Right atrium auricular region (tissue), 2 donors: ENCODE measurements at places on chromosomes 4 and X. TPM values are rescaled to one million over a fixed set of nuclear protein-coding genes. Genes with fewer than 3 reads are reported as not detected.

DNA sequence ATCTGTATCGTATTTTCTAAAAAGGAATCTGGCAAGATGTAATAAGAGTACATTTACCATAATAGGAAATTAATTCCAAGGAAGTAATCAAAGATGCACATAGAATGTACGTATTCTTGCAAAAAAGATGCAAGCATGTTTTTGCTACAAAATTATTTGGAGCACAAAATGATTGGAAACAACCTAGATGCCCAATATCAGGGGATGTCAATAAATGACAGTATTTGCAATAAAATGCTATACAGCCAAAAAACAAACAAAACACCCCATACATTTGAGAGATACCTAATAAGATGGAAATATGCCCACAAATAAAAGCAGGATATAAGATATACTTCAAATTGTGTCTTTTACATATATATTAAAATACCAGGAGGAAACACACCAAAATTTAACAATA lies 29.3 kb upstream of the MAML3 start:
- DNase-seq, result no peak
- H3K27ac ChIP-seq, result no peak overlapping the region
- H3K36me3 ChIP-seq, result no peaks in the 10 kb centered on the region
- no peaks in the 10 kb centered on the region for H3K4me1 ChIP-seq
- no peaks in the 10 kb centered on the region for H3K27me3 ChIP-seq
- no peak overlapping the region for H3K4me3 ChIP-seq

Gene NAP1L3
- 7.5 TPM for total RNA-seq

Gene HS6ST2
- 0.39 TPM for total RNA-seq

- H3K27ac ChIP-seq, result no peak overlapping the region
- H3K4me1 ChIP-seq, result no peaks in the 10 kb centered on the region
- no peak for DNase-seq
- no peaks in the 10 kb centered on the region for H3K27me3 ChIP-seq
Observed at GRCh38 chrX:131923614-131924250, 99.4 kb upstream of the STK26 start.

Gene GCNA
- 0.48 TPM for total RNA-seq

- peaks cover 28% of the 10 kb centered on the region for H3K4me1 ChIP-seq
- no peak overlapping the region for H3K4me3 ChIP-seq
- no peaks in the 10 kb centered on the region for H3K36me3 ChIP-seq
- H3K27me3 ChIP-seq, result no peaks in the 10 kb centered on the region
- no peak overlapping the region for H3K27ac ChIP-seq
Observed at GRCh38 chr4:40939856-40940255, 190.1 kb downstream of the NSUN7 start.

Gene CFAP299
- not detected for total RNA-seq

DNA sequence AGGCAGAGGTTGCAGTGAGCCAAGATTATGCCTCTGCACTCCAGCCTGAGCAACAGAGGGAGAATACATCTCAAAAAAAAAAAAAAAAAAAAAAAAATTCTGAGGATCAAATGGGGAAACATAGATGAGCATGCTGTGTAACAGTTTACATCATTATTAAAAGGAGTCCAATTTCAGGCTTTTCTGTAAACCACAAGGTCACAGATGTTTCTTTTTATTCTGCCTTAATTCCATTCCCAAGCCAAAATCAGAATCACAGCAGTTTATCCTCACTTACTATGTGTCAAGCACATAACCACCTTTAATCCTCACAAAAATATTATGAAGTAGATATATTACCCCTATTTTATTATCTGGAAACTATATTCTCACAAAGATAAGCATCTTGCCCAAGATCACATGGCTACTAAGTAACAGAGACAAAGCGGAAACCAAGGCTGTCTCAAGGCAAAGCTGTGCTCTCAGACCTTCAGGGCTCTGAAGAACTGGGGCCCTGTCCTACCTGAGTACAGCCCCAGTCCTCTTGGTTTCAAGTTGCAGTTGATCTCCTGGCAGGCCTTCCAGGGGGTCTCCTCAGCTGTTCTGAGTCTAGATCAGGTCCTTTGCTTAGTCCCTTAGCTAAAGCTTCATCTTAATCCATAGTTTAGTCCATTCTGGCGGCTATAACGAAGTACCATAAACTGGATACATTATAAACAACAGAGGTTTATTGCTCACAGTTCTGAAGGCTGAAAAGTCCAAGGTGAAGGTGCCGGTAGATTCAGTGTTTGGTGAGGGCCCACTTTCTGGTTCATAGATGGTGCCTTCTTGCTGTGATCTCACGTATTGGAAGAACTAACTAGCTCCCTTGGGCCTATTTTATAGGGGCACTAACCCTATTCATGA lies 141.3 kb downstream of the PALLD start:
- H3K4me1 ChIP-seq, result peaks cover 70% of the 10 kb centered on the region
- no peak for DNase-seq
- H3K36me3 ChIP-seq, result no peaks in the 10 kb centered on the region

Gene REST
- total RNA-seq, result 25.4 TPM

GRCh38 chr4:108030332-108030731 lies 40.6 kb downstream of the HADH start:
- no peak overlapping the region for H3K27ac ChIP-seq
- DNase-seq, result no peak
- no peak overlapping the region for H3K4me3 ChIP-seq
- no peaks in the 10 kb centered on the region for H3K27me3 ChIP-seq
- no peaks in the 10 kb centered on the region for H3K4me1 ChIP-seq

Gene NSUN7
- total RNA-seq, result 1.9 TPM

DNA sequence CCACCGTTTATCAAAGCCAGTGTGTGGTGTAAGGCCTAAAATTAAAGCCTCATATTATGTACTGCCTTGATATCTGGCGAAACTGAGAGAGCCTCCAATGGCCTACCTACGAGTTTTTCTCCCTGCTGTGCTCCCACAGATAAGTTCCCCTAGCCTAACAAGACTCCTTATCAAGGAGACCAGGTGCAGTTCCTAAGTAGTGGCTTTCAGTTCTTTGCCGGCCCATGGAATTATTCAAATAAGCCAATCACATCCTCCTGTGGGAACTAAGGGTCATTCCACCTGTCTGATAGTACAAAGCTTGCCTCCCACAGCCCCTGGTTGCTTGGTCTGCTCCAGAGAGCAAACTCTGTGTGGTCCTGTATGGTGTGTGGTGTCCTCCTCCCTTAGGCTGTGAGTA lies 99.8 kb upstream of the TEX13C start:
- no peaks in the 10 kb centered on the region for H3K27me3 ChIP-seq
- H3K4me3 ChIP-seq, result no peak overlapping the region
- no peak overlapping the region for H3K27ac ChIP-seq
- DNase-seq, result no peak
- no peaks in the 10 kb centered on the region for H3K4me1 ChIP-seq

Gene HMGN5
- total RNA-seq, result 1.2 TPM

GRCh38 chr4:5044341-5044740 lies 6.9 kb upstream of the STK32B start:
- H3K27ac ChIP-seq, result no peak overlapping the region
- peak; percentile 38 for DNase-seq
- H3K4me3 ChIP-seq, result no peak overlapping the region
- no peaks in the 10 kb centered on the region for H3K4me1 ChIP-seq
- H3K36me3 ChIP-seq, result no peaks in the 10 kb centered on the region

Gene PLXNA3
- total RNA-seq, result 7.1 TPM

DNA sequence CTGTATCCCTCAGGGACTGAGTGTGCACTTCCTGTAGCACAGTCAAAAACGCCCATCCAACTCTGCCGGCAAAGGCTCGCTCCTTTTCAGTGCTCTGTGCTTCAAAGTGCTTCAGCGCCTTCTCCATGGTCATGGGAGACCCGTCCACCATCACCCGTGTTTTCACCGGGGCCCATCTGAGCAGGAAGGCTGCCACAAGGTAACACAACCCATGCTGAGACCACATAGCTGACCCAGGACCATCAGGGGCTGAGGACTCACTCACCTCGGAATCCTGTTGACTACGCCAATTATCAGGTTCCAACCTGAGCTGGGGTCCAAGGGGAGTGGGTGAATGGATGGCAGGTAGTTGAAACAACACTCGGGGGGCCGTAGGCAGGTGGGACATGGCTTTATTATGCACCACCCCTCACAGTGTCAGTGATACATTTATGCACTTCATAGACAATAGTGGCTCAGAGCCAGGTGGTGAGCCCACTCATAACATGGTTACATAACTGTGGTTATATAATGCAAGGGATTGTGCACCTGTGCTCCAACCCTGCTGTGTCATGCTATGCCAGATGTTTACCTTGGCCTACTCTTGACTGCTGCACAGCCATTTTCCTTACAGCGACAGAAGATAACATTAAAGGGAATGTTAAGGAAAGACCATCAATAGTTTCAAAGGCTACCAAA lies 227.8 kb downstream of the ADGRL3 start:
- no peak overlapping the region for H3K27ac ChIP-seq
- no peak for DNase-seq
- H3K4me3 ChIP-seq, result no peak overlapping the region
- H3K4me1 ChIP-seq, result no peaks in the 10 kb centered on the region
- no peaks in the 10 kb centered on the region for H3K36me3 ChIP-seq
- H3K27me3 ChIP-seq, result no peaks in the 10 kb centered on the region

- H3K27ac ChIP-seq, result no peak overlapping the region
- no peak overlapping the region for H3K4me3 ChIP-seq
- DNase-seq, result no peak
- no peaks in the 10 kb centered on the region for H3K4me1 ChIP-seq
Observed at GRCh38 chr4:139777757-139778156, 112.1 kb downstream of the MGST2 start.

Gene APBB2
- 75.3 TPM for total RNA-seq

- no peak overlapping the region for H3K27ac ChIP-seq
- no peaks in the 10 kb centered on the region for H3K4me1 ChIP-seq
Observed at GRCh38 chrX:38045538-38046096, 39.3 kb downstream of the SYTL5 start.

Gene SLC4A4
- 27.3 TPM for total RNA-seq

Gene APLN
- 2.1 TPM for total RNA-seq

Gene GUCY1B1
- 15.0 TPM for total RNA-seq

- no peak for DNase-seq
- no peak overlapping the region for H3K4me3 ChIP-seq
- H3K4me1 ChIP-seq, result no peaks in the 10 kb centered on the region
- no peaks in the 10 kb centered on the region for H3K27me3 ChIP-seq
- no peaks in the 10 kb centered on the region for H3K36me3 ChIP-seq
Observed at GRCh38 chr4:183403961-183404360, 40.5 kb upstream of the CDKN2AIP start.

Gene PROM1
- total RNA-seq, result 8.1 TPM
